Bronchus fibroblast of lung (primary cell): ENCODE measurements at places on chromosomes 2 and 18. TPM values are rescaled to one million over a fixed set of nuclear protein-coding genes. Genes with fewer than 3 reads are reported as not detected.

Gene KCNF1
- 0.50 and 0.59 TPM in 2 replicates for total RNA-seq

Gene UBE2E3
- 118 and 123 TPM in 2 replicates for total RNA-seq

Gene FEV
- not detected in 2 replicates for total RNA-seq

Gene NAT8
- total RNA-seq = not detected in 2 replicates

Gene CNRIP1
- total RNA-seq = 61.2 and 62.9 TPM in 2 replicates

Gene GRHL1
- 0.50 and 0.74 TPM in 2 replicates for total RNA-seq

Gene MAPK4
- not detected in 2 replicates for total RNA-seq

Gene GAL3ST2
- not detected in 2 replicates for total RNA-seq

Gene EMILIN2
- total RNA-seq = 11.9 and 15.3 TPM in 2 replicates

Gene SCN7A
- 0.74 and 0.84 TPM in 2 replicates for total RNA-seq

Gene EHD3
- 22.7 and 22.9 TPM in 2 replicates for total RNA-seq

Gene TNFAIP6
- 7.4 and 8.1 TPM in 2 replicates for total RNA-seq

Gene TUBA3D
- not detected in 2 replicates for total RNA-seq

Gene ALK
- total RNA-seq = not detected in 2 replicates

Gene KIF1A
- 0.17 TPM in 1 of 2 replicates, not detected in the other for total RNA-seq

Gene CLHC1
- 2.7 and 3.7 TPM in 2 replicates for total RNA-seq

Gene LRP2
- not detected in 2 replicates for total RNA-seq

Gene NGEF
- total RNA-seq = 1.9 and 2.2 TPM in 2 replicates

Gene LYG2
- not detected in 2 replicates for total RNA-seq

Gene FAM228A
- total RNA-seq = 0.34 and 1.5 TPM in 2 replicates

Gene CXCR1
- total RNA-seq = not detected in 2 replicates

Gene PJVK
- total RNA-seq = 0.84 and 0.89 TPM in 2 replicates

Gene OSR1
- 19.8 and 22.9 TPM in 2 replicates for total RNA-seq

Gene NCKAP1
- 57.0 and 59.6 TPM in 2 replicates for total RNA-seq

Gene KCNS3
- 1.3 and 2.7 TPM in 2 replicates for total RNA-seq

Gene UGT1A3
- total RNA-seq = not detected in 2 replicates

Gene LONRF2
- under 0.01 TPM in 2 replicates for total RNA-seq

Gene SLC14A1
- 3.7 and 4.5 TPM in 2 replicates for total RNA-seq

Gene FTCDNL1
- 0.30 and 1.2 TPM in 2 replicates for total RNA-seq

Gene PROM2
- 0.17 and 0.45 TPM in 2 replicates for total RNA-seq

Gene SERPINB7
- total RNA-seq = 4.2 and 10.3 TPM in 2 replicates

Gene TMEM198
- 0.74 and 1.2 TPM in 2 replicates for total RNA-seq

Gene IL36RN
- total RNA-seq = not detected in 2 replicates

Gene SLC11A1
- total RNA-seq = under 0.01 and 0.30 TPM in 2 replicates

Gene LRATD1
- total RNA-seq = 1.0 and 1.3 TPM in 2 replicates

Gene LYPD6
- total RNA-seq = 3.6 and 4.5 TPM in 2 replicates

Gene HNRNPLL
- 29.1 and 31.8 TPM in 2 replicates for total RNA-seq

Gene SPEG
- total RNA-seq = 13.2 and 14.0 TPM in 2 replicates

Gene TEKT4
- not detected in 2 replicates for total RNA-seq

Gene GALNT13
- under 0.01 and 0.15 TPM in 2 replicates for total RNA-seq

Gene MYO1B
- 41.3 and 47.6 TPM in 2 replicates for total RNA-seq

Gene L3MBTL4
- total RNA-seq = under 0.01 TPM in 2 replicates
